ENCODE measurements at places on chromosomes 3 and 15.
A peak's percentile ranks its signal among the peaks of the same experiment; 100 is the strongest.

- DNase-seq: no peak
These were observed 28.7 kb downstream of the WWTR1 start for GRCh38 chr3:149628957-149629670.

DNA sequence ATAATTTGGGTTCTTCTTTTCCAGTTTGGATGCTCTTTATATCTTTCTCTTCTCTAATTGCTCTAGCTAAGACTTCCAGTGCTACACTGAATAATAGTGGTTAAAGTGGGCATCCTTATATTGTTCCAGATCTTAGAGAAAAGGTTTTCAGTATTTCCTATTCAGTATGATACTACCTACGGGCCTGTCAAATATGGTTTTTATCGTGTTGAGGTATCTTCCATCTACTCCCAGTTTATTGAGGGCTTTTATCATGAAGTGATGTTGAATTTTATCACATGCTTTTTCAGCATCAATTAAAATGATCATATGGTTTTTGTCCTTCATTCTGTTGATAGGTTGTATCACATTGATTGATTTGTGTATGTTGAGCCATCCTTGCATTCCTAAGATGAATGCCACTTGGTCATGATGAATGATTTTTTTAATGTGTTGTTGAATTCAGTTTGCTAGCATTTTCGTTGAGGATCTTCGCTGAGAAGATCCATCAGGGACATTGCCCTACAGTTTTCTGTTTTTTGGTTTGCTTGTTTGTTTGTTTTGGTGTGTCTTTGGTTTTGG is 3.0 kb upstream of the LRRC34 start:
- DNase-seq: no peak

DNA sequence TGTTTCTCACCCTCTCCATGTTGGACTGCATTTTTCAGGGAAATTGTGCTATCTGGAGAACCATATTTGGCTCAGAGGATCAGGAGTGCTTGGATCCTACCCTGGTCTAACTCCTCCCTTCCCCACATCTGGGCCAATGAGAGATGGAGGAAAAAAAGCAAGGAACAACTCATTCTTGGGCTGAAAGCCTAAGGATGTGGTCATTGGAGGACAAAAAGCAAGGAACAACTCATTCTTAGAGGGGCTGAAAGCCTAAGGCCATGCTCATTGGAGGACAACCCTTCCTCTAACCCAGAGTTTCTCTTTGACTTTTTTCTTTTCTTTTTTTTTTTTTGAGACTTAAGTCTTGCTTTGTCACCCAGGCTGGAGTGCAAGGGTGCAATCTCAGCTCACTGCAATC is 48.6 kb upstream of the CHRNB4 start:
- DNase-seq: no peak

- no peak for DNase-seq
These were observed 168.3 kb downstream of the SPATA16 start for GRCh38 chr3:172972717-172973116.

DNA sequence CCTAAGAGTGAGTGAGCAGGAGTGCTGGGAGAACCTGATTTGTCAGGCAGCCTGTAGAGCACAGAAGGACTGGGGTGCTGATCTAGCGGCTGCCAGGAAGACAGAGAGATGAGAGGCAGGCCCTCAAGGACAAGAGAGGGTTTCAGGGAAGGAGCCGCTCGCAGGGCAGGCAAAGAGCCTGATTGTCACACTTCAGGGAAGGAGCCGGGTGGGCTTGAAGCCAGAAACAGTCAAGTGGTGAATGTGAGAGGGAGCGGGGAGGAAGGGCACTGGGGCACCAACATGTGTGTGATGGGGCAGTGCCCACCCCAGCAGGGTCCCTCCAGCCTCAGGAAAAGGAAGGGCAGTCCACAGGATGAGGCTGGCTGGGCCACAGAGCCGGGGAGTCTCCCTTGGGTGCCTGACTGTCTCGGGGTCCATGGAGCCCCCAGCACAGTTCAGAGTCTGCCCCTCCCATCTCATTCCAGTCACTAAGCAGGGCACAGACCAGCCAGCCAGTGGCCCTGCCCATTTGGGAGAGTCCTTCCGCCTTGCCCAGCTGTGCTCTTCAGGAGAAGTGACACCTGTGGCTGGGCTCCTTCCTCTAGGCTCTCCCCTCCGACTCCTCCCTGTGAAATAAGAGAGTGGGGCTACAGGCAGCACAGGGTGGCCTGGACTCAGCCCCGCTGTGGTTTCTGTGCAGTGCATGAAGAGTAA is 148.6 kb downstream of the RAB11A start:
- no peak for DNase-seq

DNA sequence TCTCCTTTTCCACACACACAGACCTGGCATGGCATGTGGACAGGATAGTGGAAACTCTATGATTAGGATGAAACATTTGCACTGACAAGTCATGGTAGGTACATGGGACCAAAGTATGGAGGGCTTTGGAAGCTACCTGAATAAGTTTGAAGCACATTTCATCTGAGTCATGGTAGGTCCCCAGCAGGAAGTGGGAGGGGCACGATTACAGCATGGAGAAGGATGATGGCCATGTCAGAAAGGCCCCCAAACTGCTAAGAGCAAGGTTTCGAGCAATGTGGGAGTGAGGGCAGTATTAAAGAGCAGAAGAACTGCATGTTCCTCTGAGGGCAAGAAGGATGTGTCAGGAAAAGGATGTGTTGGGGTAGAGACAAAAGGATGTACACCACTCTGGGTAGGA is 51.5 kb upstream of the CSTA start:
- no peak for DNase-seq

- DNase-seq: no peak
These were observed 71.4 kb downstream of the SPSB4 start for GRCh38 chr3:141122455-141123030.

DNA sequence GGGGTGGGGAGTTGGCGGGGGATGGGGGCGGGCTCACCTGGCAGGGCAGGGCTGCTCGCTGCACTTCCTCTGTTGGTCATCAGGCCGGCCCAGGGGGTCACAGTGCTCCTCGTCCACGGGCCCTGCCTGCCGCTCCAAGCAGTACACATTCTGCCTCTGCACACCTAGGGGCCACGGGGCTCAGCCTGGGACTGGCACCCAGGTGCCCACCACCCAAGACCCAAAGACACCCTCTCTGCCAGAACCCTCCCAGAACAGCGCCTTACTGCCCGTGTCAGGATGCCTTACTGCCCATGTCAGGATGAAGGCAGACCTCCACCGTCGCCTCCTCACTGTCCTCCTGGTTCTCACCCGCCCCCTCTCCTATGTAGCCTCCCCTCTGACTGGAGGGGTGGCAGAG is 43.2 kb downstream of the ADAMTS7 start:
- no peak for DNase-seq

DNA sequence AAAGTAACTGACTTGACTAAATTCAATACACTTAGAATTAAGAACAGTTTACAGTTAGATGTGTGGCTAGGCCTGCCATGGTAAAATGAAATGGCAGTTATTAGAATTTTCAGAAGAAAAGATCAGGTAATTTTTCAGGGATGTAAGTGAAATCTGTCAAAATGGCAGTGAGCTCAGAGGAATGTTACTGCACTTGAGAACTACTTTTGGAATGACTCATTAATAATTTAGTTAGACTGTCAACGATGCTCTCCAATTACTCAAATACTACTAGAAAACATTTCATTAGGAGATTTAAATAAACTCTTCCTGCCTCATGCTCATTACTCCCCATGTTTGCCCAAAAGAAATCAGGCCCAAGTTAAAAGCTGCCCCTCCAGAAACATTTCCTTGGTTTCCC is 84.4 kb downstream of the RFTN1 start:
- DNase-seq: no peak

GRCh38 chr3:129025108-129025507 is 24.0 kb downstream of the EFCC1 start:
- no peak for DNase-seq

- no peak for DNase-seq
These were observed 22.1 kb downstream of the HDGFL3 start for GRCh38 chr15:83185561-83185960.

DNA sequence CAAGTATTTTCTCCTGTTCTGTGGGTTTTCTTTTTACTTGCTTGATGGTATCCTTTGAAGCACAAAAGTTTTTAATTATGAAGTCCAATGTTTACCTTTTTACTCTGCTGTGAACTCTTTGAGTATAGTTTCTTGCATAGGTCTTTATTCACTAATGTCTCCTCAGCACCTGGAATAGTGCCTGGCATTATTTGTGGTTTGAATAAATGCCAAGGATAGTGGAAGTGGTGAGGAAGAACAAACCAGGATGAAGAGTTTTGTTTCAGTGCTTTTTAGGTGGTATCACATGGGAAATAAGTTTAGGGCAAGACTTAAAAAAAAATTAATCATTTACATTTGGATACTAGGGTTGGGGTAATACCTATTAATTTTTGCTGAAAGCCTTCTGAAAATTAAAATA is 25.7 kb downstream of the GPD1L start:
- no peak for DNase-seq

DNA sequence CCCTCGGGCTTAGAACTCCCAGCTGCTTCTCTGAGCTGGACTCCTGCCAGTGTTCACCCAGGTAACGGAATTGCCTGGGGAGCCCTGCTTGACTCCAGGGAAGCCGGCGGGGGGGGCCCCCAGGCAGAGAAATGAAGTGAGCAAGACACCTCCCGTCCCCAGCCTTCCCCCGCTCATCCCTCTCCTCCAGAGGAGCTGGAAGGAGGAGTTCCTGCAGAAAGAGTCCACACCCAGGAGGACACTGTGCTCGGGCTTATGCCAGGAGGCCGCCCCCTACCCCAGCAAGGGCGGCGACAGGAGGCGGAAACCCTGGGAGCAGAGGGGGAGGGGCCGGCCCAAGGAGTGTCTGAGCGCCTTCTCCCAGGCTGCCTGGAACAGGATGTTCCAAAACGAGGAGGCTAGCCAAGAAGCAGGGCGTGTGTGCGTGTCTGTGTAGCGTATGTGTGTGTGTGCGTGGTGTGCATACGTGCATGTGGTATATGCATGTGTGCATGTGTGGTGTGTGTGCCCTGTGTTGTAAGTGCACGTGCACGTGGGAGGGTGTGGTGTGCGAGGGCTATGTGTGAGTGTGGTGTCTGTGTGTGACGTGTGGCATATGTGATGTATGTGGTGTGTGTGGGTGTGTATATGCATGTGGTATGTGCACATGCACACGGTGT is 511.3 kb downstream of the SHQ1 start:
- peak; percentile 12 for DNase-seq

DNA sequence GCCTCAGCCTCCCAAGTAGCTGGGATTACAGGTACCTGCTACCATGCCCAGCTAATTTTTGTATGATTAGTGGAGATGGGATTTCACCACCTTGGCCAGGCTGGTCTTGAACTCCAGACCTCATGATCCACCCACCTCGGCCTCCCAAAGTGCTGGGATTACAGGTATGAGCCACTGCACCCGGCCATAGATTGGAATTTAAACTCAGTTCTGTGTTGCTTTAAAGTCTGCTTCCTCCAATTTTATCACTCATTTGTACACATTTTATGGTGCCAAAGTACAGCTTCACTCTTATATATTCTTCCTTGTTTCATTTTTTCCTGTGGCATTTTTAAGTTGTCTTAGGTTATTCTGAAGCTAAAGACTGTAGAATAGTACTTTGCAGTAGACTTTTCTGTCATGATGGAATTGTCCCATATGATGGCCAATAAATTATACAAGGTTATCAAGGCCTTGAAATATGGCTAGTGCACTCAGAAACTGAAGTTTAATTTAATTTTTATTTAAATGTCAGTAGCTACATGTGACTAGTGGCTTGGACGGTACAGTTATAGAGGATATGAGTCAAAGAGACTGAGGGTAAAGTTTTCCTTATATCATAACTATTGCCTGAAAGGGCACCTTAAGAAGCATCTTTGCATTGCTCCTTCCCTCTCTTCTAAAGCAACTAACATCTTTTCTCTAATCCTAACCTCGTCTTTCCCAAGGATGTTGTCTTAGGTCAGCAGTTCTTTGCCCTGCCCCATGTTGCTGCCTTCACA is 28.1 kb downstream of the ATP11B start:
- DNase-seq: no peak

DNA sequence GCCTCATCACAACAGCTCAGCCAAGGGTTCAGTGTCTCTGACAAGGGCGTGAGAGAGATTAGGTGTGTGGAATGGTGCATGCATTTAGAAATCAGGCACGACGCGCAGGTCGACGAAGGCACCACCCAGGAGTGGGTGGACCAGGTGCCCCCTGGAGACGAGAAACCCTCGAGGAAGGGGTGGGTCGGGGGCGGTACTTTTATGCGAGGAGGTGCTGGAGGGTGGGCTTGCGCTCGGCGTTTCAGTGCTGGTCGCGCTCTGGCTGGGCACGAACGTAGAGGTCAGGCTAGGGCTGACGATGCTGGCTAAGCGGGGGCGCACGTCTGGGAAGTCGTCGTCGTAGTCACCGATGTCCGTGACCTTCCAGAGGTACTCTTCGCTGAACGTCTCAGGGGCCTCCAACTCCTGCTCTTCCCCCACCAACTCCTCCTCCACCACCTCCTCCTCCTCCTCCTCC is 393 bp downstream of the ERICH6 start:
- DNase-seq: no peak

GRCh38 chr3:137099364-137100219 is 141.8 kb downstream of the IL20RB start:
- DNase-seq: no peak
